ENCODE measurements at places on chromosomes 2 and 18.

- peak; percentile 12 for DNase-seq
These were observed 500.7 kb downstream of the RIT2 start for GRCh38 chr18:42614619-42615293.

DNA sequence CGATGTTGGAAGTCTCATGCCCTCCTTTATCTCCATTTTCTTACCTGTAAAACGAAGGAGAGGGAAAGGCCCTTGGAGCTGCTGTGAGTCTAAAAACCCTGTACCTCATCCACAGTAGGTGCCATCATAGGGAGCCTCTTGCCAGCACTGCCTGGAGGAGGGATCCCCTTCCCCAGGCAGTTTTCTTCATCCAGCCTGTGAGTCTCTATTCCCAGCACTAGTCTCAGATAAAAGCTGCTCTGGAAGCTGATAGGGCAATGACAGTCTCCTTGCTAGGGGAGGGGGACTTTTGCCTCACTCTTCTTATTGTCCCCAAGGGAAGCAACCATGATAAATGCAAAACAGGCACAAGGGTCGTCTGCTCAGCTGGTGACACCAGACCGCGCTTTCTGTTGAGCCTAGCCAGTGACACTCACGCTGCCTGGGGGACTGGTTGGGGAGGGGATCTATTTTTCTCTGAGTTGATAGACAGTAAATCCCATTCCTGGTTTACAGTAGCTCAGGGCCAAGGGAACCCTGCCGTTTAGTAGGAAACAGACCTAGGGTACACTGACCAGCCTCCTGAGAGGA is 139.5 kb upstream of the NABP1 start:
- DNase-seq: no peak

GRCh38 chr2:126751477-126751876 is 95.5 kb downstream of the GYPC start:
- DNase-seq: no peak

- DNase-seq: no peak
These were observed 83.1 kb downstream of the COL3A1 start for GRCh38 chr2:189057316-189057715.

GRCh38 chr2:177474998-177475397 is 82.4 kb downstream of the AGPS start:
- DNase-seq: no peak

DNA sequence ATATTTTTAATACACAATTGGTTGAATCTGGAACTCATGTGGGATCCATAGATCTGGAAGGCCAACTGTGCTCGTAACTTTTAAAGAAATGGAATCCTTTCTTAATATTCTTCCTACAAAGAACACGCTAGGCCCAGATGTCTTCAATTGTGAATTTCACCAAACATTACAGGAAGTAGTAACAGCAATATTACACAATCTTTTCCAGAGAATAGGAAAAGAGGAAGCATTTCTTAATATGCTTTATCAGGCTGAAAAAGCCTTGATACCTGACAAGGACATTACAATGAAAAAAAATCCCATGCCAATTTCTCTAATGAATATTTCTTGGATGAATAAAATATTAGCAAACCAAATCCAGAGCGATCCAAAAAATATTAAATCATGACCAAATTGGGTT is 80.3 kb upstream of the HAAO start:
- no peak for DNase-seq

DNA sequence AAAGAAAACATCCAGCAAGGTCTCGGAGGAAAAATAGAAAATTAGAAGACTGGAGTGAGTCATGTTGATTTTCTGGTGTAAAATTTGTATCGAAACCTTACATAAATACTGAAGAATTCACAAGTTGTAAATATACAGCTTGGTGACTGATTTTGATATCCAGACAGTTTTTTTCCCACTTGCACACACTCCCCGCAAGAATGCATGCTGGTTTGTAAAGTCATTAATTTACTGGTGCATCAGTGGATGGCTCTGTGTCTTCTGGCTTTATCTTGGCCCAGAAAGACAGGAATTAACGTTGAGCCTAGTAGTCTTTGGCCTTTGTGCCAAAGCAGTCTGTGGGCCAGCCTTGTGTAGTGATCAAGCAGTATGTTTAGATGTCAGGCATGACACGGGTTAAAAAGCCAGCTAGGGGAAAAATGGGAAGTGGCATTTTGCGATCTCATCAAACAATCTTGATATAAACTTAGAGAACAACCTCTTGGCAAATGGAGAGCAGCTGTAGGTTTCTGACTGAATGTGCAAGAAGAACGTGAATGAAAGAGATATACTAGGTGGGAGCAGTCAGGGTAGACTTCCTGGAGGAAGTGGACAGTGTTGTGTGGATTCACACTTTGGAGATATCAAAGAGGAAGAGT is 22.7 kb upstream of the CASP8 start:
- no peak for DNase-seq

- DNase-seq: no peak
These were observed 14.2 kb upstream of the SFXN5 start for GRCh38 chr2:73085691-73086090.

DNA sequence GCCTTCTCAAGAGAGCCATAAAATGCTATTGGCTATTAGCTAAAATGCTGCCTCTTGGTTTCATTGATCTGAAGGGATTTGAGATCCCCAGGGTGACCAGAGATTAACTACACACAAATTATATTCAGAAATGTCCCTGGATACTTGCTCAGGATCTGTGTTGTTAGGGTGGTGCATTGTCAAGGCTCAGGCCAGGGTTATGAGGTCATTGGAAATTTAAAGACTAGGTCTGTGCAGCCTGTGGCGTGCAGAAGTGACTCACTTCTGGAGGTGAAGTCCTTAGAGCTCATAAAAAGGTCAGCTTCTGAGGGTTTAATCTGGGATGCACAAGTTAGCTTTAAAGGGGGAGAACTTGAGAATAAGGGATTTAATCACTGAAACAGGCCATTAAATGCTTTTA is 23.5 kb downstream of the LRRTM1 start:
- DNase-seq: no peak

DNA sequence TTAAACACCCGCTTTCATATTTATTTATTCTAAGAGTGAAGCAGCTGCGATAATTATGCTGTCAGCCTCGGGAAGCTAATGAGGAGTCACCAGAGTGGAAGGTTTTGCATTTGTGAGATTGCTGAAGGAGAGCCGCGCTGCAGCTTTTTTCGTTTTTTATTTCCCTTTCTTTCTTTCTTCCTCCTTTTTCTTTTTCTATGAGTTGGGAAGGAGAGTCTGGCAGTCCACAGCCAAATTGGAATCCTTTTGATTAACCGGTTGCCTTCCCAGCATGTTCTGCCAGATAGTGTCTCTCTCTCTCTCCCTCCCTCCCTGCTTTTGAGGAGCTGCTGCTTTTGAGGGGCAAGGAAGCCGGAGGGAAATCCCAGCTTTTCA is 82.1 kb downstream of the CDK15 start:
- no peak for DNase-seq

- no peak for DNase-seq
These were observed 4.3 kb upstream of the EFHD1 start for GRCh38 chr2:232629129-232629475.

GRCh38 chr2:198098918-198099317 is 294.5 kb downstream of the PLCL1 start:
- no peak for DNase-seq

- no peak for DNase-seq
These were observed 32.0 kb upstream of the CCDC88A start for GRCh38 chr2:55451699-55452098.

DNA sequence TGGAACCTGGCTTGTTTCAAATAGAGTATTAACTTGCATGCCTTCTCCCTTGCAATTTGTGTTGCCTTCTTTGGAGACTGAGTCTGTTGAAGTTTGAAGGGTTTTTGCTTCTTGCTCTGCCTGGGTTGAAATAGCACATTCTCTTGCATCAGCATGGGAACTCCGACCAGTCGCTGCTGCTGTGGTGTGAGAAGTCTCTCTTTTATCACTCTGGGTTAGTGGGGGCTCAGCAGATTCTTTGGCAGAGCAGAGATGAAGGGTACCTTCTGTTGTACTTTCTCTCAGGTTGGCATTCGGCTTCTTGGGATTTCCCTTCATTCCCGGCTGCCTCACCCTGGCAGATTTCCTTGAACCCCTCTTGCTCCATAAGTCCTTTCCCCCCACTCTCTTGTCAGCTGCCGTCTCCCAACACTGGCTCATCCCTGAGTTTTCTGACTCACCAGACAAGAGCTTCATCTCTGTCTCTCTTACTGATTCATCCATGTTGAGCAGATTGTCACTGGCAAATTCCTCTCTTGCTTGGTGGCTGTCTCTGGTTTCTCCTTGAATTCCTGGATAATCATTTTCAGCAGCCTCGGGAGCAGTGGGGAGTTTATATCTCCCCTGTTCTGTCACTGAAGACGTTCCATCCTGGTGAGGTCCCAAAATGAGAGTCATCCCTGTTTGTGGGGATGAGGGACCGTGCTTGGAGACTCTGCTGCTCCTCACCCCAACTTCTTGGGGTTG is 49.9 kb downstream of the ALPK2 start:
- DNase-seq: no peak

DNA sequence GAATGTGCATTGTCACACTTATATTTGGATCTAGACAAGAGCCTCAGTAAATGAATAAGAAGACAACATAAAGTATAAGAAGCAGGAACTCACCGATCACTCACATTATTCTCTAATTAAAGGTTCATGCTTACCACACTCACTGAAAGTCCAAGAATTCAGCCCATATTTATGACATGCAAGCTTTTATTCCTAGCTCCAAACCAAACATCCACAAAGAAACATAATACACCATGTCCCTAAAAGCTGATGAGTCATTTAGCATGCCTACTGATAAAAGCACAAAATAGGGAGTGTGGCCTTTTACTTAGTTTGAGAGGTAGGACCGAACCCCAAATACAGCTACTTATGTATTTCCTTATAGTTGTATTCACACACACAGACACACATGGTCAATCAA is 1094.6 kb upstream of the CDH2 start:
- no peak for DNase-seq

DNA sequence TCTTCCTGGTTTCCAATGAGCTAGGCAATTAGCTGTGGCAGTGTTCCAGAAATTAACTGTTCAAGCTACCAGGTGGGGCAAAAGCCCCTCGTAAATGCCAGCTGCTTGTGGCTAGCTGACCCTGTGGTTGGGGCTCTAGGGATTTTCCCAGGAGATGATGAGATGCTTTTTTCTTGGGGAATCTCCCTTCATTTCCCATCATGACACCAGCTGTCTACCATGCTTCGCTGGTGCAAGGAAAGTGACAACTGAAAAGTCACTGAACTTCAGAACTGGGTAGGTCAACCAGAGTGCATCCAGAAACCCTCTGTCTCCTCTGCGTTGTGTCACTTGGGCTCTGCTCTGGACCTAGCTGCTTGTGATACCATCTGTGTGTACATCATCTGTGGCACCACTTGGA is 386.5 kb upstream of the DCC start:
- DNase-seq: no peak

DNA sequence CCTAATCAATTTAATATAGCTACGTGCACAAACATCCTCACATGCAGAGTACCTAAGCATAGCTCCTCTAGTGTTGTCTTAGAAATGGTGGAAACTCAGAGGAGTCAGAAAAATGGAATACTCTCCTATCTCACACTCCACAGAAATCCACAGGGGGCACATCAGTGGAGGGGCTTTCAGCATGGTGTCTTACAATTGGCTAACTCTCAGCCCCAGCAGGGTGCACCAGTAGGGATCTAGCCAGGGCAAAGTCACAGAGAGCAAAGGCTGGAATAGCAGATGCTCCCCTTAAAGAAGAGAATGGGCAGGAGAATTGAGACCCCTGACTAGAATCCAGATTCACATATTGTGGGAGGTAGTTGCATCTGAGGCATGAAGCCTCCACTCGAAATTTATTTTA is 135.7 kb downstream of the MAIP1 start:
- no peak for DNase-seq

GRCh38 chr2:106996171-106996769 is 110.3 kb upstream of the ST6GAL2 start:
- no peak for DNase-seq

- DNase-seq: no peak
These were observed 93.0 kb upstream of the CHST9 start for GRCh38 chr18:27278131-27278530.

DNA sequence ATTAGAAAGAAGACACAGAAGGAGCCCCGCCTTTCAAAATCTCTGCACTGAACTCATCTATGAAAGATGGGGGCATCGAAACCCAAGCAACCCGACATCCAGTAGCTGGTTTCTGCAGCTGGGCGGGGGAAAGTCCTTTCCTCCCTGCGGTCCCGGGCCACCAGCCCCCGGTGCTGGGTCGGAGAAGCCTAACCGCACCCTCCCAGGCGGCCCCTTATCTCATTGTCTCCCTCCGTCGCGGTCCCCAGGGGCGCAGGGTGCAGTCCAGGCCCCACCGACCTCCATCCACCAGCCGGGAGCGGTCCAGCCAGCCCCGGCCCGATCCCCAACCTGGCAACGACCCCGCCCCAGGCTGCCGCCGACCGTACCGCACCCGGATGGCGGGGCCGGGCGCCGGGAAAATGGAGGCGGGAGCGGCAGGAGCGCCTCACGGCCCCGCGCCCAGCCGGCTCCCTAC is 452 bp downstream of the RAPH1 start:
- no peak for DNase-seq

DNA sequence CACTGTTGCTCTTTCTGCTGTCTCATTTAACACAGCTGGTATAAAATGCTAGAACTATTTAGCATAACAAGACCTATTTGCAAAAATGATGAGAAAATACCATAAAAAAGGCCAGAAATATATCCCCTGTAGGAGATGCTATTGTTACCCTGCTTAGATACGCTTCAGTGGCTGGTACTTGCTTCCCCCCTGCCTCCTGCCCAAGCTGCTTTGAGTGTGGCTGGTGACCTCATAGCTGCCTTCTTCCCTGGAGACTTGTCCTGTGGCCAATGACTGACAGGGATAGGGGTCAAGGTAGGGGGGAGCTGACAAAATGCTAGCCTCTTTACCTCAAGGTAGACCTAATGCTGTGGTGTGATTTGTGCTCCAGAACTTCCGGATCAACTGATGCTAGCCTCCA is 150.2 kb upstream of the ZEB2 start:
- no peak for DNase-seq

- DNase-seq: no peak
These were observed 116.5 kb downstream of the NCK2 start for GRCh38 chr2:105861200-105861599.

DNA sequence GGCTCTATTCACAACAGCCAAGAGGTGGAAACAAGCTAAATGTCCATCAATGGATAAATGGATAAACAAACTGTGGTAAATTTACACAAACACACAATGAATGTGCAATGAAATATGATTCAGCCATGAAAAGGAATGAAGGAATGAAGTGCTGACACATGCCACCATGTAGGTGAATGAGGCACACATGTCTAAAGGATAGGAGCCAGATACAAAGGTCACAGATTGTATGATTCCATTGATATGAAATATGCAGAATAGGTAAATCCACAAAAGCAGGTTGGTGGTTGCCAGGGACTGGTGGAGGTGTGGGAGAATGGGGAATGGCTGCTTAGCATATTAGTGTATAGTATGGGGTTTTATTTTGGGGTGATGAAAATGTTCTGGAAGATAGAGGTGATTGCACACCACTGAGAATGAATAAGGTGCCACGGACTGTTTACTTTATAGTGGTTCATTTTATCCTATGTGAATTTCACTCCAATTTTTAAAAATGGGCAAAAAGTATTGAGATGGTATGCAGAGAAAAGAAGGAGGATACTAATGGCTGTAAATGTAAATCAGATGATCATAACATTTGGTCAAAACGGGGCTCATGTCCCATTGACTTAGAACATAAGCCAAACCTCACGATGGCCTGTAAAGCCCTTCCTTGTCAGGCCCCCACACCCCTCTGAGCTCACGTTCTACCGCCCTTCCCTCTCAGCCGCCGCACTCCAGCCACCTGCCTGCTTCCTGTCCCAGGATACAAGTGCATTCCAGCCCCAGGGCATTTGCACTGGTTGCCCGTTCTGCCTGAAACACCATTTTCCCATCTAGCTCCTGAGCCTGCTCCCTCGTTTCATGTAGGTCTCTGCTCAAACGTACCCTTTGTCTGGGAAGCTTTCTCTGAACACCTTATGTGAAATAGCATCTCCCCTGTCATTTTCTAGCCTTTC is 165.5 kb downstream of the DDX1 start:
- DNase-seq: no peak
